ENCODE measurements at places on chromosomes 1 and 21.

DNA sequence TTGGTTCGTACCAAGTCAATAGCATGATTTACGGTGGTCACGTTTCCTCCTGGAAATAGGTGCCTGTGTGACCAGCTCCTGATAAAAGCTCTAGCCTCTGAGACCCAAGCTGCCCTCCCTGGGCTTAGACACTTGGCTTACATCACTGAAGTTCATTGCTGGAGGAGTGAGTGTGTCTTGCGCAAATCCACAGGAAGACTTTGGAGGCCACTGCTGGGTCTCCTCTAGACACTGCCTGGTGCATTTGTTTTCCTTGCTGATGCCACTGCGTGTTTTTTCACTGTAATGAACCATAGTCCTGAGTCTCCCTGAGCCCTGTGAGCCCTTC is 230.6 kb downstream of the DSCAM start:
- DNase-seq, result no peak

DNA sequence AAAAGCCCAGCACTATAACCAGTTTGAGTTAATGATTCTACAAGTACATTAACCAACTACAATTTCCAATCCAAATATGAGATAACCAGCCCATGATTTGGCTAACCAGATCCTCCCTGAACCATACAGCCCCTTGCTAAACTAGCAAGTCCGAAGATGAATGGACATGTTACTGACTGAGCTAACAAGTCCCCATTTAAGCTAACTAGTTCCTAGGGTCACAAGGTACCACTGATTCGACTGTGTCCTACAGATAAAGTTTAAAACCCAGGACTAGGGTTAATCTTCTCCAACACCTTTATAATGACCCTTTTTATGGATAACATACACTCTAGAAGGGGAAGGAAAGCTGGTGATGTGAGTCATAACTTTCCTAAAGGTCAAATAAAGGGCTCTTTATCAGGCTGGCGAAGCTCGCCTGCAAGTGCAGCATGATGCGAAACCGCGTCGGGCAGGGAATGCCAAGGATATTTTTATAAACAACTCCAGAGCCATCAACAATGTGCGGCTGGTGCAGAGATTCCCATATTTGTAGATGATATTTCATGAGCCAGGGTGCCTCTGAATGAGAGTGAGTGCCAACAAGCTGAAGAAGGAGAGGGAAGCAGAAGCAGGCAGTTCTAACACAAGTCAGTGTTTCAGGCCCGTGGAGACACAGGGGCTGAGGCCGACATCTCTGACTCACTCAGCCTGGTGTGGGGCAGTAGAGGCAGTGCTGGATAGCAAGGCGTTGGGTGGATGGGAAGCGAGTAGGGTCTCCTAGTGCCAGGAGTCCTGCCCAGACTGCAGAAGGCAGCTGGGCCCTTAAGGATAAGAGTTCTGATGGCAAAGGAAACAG is 75.6 kb upstream of the ROR1 start:
- no peak for DNase-seq

GRCh38 chr1:205812271-205812877 is 624 bp downstream of the SLC41A1 start:
- no peak for DNase-seq

- no peak for DNase-seq
These were observed 55.1 kb downstream of the RBM11 start for GRCh38 chr21:14271053-14271452.

GRCh38 chr1:247562198-247562597 is 13.3 kb downstream of the GCSAML start:
- DNase-seq, result no peak

DNA sequence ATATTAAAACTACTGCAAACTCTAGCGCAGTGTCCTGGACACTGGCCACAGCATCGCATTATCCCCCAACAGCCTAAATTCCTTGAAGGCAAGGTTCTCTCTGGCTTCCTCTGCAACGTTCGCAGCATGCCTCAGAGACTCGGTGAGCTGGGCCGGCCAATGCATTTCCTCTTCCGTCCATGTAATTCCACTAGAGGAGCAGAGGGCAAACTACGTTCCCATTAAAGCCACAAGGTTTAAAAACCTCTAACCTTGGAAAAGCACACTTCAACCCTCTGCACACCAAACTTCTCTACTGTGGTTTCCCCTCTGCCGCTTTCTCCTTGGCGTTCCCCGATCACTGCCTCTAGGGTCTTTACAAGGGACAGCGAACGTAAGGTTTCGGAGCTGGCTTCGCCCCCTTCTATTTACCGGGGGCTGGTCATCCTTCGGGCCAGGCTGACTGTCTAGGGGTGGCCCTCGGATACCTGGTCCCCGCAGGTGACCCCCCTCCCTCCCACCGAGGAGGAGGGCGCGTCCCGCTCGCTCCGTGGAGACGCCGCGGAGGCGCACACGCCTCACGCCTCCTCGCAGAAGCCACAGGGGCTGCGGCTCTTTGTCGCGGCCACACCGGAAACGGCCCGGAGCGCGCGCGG is 456 bp upstream of the SMYD2 start:
- no peak for DNase-seq

- no peak for DNase-seq
These were observed 51.8 kb downstream of the COQ8A start for GRCh38 chr1:226991920-226992319.

- no peak for DNase-seq
These were observed 79.2 kb downstream of the CD34 start for GRCh38 chr1:207831517-207832327.

DNA sequence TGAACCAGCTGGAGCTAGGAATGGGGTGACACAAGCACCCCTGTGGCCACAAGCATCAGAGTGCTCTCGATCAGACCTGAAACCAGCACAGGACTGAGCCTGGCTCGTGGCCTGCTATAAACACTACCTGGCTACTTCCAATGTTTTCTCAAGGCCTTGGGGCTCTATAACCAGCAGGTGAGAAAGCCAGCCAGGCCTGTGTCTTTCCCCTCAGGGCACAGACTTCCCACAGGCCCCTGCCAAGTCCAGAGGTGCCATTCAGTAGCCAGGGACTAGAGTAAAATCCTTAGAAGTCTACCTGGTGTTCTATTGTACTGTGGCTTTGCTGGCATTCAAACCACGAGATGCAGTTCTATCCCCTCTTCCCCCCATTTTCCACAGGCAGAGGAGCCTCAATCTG is 22.6 kb downstream of the OR2G3 start:
- no peak for DNase-seq

GRCh38 chr1:165896277-165896676 is 68.9 kb downstream of the UCK2 start:
- no peak for DNase-seq

DNA sequence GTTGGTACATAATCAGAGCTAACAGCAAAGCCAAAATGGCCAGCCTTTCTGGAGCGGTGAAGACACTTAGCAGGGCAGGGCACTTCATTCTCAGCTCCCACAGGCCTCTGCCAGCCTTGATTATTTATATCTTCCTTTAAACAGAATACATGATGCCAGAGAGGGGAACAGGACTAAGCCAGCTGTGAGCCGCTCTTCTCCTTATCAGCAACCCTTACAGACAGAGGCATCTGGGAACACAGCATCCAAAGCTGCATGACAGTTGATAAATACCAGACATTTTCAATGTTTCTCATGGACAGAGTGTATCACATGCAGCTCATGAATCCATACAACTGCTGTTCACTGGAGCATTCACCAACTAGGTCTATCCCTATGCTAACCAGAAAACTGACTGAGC is 29.1 kb downstream of the DNAJC11 start:
- no peak for DNase-seq

DNA sequence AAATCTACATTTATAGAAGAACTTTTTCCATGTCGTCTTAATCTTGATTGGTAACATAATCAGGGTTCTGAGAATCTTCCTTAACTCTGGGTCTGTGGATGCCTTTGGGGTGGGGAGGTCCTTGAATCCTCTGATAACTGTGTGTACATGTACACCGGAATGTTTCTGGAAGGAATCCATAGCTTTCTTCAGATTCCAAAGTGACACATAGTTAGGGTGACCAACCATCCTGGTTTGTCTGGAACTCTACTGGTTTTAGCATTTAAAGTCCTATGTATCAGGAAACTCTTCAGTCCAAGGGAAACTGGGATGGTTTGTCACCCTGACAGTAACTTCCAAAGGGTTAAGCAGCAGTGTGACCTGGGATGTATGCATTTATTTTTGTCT is 16.8 kb downstream of the STRIP1 start:
- DNase-seq, result no peak

GRCh38 chr1:39268906-39269305 is 64.4 kb downstream of the MACF1 start:
- DNase-seq, result no peak

DNA sequence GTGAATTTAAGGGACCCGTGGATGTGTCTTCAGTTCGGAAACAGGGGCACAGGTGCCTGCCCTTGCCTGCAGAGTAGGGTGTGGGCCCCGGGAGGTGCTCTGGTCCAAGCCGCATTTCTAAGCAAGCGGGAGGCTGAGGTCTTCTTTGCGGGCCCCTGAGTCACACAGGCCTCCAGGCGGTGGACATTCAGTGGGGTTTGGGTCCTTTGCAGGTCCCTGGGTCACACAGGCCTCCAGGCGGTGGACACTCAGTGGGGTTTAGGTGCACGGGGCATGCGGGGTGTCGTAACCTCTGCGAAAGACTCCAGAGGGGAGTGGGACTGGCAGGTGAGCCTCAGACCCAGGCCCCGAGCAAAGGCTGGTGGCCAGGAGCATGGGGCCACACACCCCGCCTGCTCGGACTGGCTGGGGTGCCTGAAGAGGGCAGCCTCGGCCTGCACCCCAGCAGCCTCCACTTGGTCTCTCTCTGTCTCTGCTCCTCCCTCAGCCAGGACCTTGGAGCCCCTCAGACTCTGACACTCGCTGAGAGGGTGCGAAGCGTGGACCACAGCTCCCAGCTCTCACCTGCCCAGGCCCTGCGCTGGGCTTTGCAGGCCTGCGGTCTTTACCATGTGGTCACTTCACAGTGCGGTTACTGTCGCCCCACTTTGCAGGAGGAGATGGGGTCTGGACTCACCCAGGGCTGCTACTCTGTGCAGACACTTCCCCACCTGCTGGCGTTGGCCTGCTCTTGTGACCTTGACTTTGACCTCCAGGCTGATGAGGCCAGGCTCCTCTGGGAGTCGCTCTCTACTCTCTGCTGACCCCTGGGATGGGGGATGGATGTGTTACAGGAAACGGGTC is 6.0 kb upstream of the AGPAT3 start:
- no peak for DNase-seq

DNA sequence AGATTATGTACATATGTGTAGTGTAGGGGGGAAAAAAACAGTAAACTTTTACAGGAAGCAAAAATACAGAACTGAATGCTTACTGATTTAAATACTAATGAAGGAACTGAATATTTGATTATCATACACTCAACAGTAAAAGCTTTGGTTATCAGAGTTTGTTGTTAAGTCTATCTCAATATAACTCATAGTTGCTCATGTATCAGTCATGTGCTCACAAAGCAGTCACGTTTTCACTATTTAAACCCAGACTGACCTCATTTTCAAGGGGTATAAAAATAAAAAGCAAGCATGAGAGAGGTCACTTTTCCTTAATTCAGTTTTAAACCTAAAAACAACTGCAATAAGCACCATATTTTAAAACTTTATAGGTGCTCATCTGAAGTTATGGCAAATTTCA is 6.9 kb upstream of the NRAS start:
- no peak for DNase-seq

DNA sequence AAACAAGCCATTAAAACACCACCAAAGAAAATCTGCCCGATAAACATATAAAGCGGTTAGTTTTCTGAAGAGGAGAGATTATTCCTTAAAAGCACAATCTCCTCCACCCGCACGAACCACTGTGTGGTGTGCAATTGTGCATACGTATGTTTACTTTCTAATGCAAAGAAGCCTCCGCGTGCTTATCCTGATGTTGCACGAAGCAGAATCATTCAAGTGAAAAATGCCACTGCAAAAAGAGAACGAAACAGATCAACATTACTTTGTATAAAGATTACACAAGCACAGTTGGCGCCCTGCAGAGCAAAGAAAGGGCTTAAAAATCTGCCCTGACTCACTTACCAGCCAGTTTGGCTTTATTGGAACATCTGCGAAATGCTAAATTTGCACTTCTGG is 166.8 kb downstream of the ZNF281 start:
- DNase-seq, result no peak

- no peak for DNase-seq
These were observed 6.2 kb upstream of the OSCP1 start for GRCh38 chr1:36456391-36456928.

DNA sequence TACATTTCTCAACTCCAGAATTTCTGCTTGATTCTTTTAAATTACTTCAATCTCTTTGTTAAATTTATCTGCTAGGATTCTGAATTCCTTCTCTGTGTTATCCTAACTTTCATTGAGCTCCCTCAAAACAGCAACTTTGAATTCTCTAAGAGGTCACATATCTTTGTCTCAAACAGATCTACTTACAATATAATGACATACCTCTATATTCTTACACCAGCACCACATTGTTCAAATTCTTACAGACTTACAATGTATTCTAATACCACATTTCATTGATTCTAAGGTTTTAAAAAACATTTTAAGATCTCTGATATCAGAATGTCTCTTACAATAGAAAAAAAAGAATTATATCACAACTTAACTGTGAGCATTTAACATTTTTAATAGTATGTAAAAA is 77.4 kb downstream of the DIRAS3 start:
- no peak for DNase-seq

DNA sequence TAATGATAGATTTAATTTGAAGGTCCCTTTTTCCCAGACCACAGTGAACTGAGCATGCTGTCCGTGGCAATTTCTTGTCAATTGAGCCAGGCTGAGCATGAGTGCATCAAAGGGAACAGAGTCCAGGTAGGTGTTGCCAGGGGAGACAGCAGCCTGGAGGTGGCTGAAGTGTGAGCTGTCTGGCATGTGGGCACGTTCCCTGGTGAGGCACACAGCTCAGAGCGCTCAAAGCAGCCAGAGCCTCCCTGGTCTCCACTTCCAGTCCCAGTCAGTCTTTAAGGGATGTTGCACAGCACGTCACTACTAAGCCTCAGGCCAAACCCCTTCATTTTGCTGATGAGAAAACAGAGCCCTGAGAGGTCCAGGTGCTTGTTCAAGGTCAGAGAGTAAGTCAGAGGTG is 251.4 kb downstream of the MATN1 start:
- no peak for DNase-seq

GRCh38 chr1:84174051-84174556 is 30.0 kb downstream of the PRKACB start:
- no peak for DNase-seq

- no peak for DNase-seq
These were observed 346.2 kb upstream of the LYPLAL1 start for GRCh38 chr1:218827486-218827885.

DNA sequence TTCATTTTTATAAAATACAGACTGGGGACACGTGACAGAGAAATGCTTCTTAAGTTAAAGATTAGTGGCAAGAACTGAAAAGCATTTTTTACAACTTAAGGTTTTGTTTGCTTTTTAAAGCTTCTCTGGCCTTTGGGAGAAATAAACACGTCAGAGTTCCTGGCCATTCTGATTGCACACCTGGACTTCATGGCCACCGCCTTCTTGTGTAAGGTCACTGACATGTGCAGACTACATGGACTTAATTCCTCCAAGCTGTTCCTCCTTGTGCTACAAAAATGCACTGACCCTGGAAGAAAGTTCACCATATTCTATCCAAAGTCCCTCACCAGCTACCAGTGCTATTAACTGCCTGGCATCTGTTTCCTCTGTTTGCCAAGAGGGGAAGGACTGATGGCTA is 56.1 kb downstream of the GADD45A start:
- DNase-seq, result no peak

GRCh38 chr1:108955881-108956280 is 7.4 kb downstream of the CLCC1 start:
- DNase-seq, result no peak

GRCh38 chr1:198174297-198174696 is 17.5 kb downstream of the NEK7 start:
- DNase-seq, result no peak

Measured in stimulated activated CD4-positive, alpha-beta T cell treated with anti-CD3 and anti-CD28 coated beads, TNF-alpha, amount 100 ng/mL, for 4 hours (primary cell).